NCI-H524 (cell line): ENCODE measurements at places on chromosomes 16 and 17.

GRCh38 chr16:56608876-56609462 lies 585 bp downstream of the MT2A start:
- DNase-seq: peak; percentile 66

DNA sequence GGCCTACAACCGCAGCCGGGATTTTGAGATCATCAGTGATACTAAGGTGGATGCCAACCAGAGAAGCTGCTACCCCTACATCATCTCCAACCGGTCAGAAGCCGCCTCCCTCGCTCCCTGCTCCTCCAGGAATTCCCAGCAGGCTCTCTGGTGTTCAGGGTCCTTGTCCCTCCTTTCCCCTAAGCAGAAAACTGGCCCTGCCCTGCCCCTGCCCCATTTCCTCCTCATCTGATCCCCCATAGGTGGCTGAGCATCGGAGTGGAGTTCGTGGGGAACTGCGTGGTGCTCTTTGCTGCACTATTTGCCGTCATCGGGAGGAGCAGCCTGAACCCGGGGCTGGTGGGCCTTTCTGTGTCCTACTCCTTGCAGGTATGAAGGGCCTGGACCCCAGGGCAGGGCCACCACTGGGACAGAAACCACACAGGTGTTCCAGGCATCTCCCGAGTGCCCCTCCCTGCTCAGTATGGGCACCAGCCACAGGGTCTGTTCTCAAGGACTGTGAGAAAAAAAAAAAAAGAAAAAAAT lies 29.8 kb downstream of the ANKRD40 start:
- DNase-seq: no peak

DNA sequence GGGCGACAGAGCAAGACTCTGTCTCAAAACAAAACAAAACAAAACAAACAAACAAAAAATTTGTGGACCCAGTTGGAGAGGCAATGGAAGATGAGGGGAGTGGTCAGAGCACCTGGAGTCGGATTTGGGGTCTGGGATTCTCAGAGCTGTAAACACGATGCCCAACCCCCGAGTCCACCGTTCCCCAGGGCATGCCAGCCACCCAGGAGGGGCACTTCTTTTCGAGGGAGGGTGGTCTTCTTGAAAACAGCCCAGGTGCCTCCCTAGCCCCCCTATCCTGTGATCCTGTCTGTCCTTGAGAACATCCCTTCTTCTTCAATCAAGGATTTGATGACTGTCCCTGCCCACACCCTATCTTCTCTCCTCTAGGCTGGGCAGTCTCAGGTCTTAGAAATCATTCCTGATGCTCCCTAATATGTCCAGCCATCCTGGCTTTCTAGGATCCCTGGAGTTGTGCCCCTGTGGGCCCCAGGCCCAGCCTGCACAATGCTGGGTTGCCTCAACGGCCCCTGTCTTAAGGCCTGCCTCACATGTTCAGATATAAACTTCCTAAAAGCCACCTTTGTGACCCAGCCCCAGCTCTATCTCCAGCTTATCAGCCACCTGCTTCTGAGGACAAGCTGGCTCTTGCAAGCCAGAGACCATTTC lies 3.1 kb upstream of the SLC13A2 start:
- no peak for DNase-seq

DNA sequence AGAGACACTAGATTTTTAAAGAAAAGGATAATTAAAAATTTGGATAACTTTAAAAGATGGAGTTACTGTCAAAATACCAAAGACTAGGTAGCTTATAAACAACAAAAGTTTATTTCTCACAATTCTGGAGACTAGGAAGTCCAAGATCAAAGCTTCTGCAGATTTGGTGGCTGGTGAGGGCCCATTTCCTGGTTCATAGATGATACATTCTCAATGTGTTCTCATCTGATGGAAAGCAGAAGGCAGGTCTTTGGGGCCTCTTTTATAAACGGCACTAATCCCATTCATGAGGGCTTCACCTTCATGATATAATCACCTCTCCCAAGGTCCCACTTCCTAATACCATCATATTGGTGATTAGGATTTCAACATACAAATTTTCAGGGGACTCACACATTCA lies 33.7 kb downstream of the NLK start:
- DNase-seq: no peak

- no peak for DNase-seq
Measured at GRCh38 chr17:31318851-31319661, 2.4 kb downstream of the EVI2A start.
